NCI-H2171 treated with DMSO at 0.1 percent for 48 hours (cell line): ENCODE measurements at places on chromosomes 13 and 19.

- DNase-seq = no peak
Measured at GRCh38 chr19:9295411-9295849, 14.2 kb downstream of the ZNF699 start.

- DNase-seq = no peak
Measured at GRCh38 chr13:48504606-48505005, 28.3 kb downstream of the RCBTB2 start.

GRCh38 chr19:10339380-10339960, at the start of gene ICAM3:
TSS of gene ICAM3 (minus strand) at chr19:10339624. CDS start at chr19:10339614, 10 bp downstream.
- no peak for DNase-seq

- peak; percentile 95 for DNase-seq
Measured at GRCh38 chr19:42129399-42130253, 2.6 kb downstream of the POU2F2 start.

DNA sequence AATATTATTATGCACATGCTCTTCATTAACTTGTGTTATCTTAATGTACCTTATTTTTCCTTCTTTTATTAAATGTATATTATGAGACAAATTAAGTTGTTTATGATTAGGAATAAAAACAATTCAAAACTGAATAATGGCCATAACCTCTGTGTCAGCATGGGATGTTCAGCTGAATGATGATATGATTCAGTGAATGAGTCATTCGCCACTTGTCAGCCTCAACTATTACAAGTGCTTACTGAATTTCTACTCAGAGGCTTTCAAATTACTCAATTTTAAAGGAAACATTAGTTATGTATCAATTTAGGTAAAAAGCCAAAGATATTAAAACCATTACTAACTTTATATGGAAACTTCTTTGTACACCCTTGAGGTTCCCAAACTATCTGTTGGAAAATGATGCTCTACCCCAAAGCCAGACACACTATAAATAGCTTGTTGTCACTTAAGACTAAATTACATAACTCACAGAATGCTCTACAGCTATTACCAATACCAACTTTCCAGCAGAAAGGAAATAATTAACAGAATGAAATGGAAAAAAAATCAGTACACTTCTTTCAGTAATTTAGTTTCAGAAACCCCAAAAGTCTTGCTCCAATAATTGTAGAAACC, 14.4 kb downstream of the LIG4 start:
- no peak for DNase-seq

GRCh38 chr19:17495639-17496296, 15.7 kb upstream of the PGLS start:
- no peak for DNase-seq

- no peak for DNase-seq
Measured at GRCh38 chr19:3842948-3843347, 25.9 kb downstream of the ZFR2 start.

GRCh38 chr13:44840131-44840530, 149.1 kb downstream of the NUFIP1 start:
- DNase-seq = no peak

- no peak for DNase-seq
Measured at GRCh38 chr19:11457115-11457514, 21.7 kb downstream of the PRKCSH start.

GRCh38 chr13:80866921-80867320, 526.0 kb upstream of the SPRY2 start:
- no peak for DNase-seq

DNA sequence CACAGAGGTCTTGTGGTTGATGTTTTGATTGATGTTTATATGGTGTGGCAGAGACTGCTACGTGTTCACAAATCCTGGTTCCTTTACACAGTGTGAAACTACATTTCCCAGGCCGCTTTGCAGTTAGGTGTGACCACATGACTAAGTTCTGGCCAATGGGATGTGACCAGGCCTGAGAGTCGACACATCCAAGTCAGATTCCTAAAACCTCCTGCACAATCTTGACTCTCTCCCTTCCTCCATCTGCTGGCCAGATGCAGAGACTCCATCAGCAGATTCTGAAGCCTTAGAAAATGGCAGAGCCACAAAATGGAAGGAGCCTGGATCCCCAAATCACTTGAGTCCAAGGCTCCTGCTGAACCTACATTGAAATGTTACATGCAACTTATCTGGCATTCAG, 12.6 kb downstream of the CD37 start:
- peak; percentile 84 for DNase-seq

DNA sequence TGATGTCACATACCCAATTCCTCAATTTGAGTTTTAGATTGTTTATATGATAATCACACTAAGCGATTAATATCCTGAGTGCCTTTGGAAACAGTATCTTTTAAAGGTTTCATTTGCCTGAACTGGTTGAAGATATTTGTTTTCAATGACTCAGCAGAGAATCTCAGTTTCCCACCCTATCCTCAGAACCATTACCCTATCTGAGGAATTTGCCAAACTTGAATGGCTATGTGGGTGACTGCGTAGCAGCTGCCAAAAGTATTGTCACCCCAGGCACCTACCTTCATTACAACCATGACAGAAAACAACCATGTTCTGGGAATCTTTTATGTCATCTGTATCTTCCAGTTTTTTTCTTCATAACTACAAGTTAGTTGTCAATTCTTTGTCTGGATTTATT, 440.1 kb upstream of the NBEA start:
- DNase-seq = no peak

DNA sequence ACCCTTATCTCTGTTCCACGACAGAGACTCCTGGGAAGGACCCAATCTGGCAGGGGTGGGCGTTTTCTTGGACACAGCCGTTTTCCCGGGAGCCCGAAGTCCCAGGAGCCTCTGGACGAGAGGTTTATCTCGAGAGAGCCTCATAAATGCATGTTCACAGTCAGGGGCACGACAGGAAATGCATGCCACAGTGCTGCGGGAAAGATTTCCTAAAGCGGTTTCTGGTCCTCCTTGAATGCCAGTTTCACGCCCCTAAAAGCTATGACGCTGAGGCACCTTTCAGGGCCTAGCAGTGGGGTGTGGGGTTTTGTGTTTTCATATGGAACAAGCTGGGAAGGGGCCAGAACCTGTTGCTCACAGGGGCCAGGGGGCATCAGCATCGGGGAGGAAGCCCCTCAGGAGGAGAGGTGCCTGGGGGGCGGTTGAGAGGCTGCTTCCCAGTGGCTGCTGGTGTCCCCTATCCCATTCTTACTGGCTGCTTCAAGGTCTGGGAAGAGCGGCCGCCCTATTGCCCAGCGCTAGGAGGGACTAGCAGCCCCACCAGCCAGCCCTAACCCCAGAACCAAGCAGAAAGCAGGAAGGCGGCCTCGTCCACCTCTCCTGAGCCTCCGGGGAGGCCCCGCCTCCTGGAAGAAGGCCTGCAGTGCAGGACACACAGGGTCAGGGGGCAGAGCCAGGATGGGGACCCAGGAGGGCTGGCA, 157.0 kb downstream of the KDM4B start:
- DNase-seq = no peak

GRCh38 chr19:46067691-46068090, 26.9 kb upstream of the IGFL4 start:
- DNase-seq = no peak

- DNase-seq = no peak
Measured at GRCh38 chr13:58083064-58083463, 451.5 kb downstream of the PCDH17 start.

GRCh38 chr19:10667867-10668266, 13.7 kb downstream of the ILF3 start:
- no peak for DNase-seq
